ENCODE measurements at places on chromosomes 3 and 15. TPM values are rescaled to one million over a fixed set of nuclear protein-coding genes. Genes with fewer than 3 reads are reported as not detected.

- H3K4me3 ChIP-seq = no peak overlapping the region
- H3K4me1 ChIP-seq = no peaks in the 10 kb centered on the region
- DNase-seq = no peak
- no peak overlapping the region for H3K27ac ChIP-seq
- no peaks in the 10 kb centered on the region for H3K36me3 ChIP-seq
Measured at GRCh38 chr3:157700405-157700804, 197.2 kb upstream of the VEPH1 start.

DNA sequence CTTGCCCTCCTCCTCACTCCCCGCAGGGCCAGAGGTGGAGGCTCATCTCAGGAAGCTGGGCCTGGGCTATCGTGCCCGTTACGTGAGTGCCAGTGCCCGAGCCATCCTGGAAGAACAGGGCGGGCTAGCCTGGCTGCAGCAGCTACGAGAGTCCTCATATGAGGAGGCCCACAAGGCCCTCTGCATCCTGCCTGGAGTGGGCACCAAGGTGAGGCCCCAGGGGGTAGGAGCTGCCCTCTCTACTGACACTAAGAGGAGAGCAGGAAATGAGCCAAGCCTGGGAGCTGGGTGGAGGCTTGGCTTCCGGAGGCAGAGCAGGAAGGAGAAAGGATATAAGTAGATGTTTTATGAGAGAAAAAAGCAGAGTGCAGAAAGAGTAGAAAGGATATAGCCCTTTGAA, 4.9 kb downstream of the OGG1 start:
- peaks cover 43% of the 10 kb centered on the region for H3K4me1 ChIP-seq
- H3K36me3 ChIP-seq = peaks cover 37% of the 10 kb centered on the region
- no peaks in the 10 kb centered on the region for H3K27me3 ChIP-seq
- H3K27ac ChIP-seq = peak overlapping the region; percentile 6
- no peak overlapping the region for H3K4me3 ChIP-seq
- DNase-seq = no peak

DNA sequence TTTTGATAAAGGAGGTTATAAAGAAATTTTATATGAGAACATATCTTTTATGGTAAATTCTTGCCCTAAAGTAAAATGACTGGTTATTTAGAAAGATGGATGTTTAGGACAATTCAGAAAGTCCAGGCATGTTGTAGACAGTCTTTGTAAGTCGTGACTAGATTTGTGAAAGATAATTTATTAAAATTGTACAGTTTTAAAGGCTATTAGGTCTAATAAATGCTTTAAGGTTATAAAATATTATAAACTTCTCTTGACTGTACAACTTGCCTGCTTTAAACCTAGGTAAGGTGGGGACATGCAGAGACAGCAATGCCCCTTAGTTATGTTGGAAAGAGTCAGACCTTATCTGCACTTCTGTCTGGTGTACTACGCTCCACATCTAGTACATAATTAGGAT, 933.5 kb downstream of the SI start:
- DNase-seq = no peak
- H3K4me3 ChIP-seq = no peak overlapping the region
- no peaks in the 10 kb centered on the region for H3K27me3 ChIP-seq
- H3K27ac ChIP-seq = no peak overlapping the region
- no peaks in the 10 kb centered on the region for H3K4me1 ChIP-seq

DNA sequence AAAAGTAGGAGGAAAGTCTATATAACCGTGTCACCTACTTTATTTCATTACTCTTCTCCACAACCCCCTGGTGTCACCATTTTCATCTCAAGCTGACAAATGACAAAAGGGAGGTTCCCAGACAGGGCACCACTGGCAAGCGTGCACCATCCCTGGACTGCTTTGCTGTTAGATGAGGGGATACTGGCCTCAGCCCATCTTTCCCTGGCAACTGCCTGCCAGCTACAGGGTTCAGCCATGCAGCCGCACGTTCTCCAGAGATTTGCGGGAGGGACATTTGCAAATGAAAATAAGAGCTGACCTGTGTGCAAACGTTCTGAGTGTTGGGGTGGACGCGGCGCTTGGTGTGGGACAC, 660 bp downstream of the UROC1 start:
- H3K36me3 ChIP-seq = no peaks in the 10 kb centered on the region
- no peaks in the 10 kb centered on the region for H3K4me1 ChIP-seq
- no peak for DNase-seq
- no peaks in the 10 kb centered on the region for H3K27me3 ChIP-seq
- no peak overlapping the region for H3K27ac ChIP-seq
- no peak overlapping the region for H3K4me3 ChIP-seq

The AQP9 gene
- 0.50 TPM for total RNA-seq

- H3K27ac ChIP-seq = no peak overlapping the region
- no peak overlapping the region for H3K4me3 ChIP-seq
- no peaks in the 10 kb centered on the region for H3K27me3 ChIP-seq
Measured at GRCh38 chr3:186802701-186803100, 3.6 kb downstream of the RFC4 start.

DNA sequence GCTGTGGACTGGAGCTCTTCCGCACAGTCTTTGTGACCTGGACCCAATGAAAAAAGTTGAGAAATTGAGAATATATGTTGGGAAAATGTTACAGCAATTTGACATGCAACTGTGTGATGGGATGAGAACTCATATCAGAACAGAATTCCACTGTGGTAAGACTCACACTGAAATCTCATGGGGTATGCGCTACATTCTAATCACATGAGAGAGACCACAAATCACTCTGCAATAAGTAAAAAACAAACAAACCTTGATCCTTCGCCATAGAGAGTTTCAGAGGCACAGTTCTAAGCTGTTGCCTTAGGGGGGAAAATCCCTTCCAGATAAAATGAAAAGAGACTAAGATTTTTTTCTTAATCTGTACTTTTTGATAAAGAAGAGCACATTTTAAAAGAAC, 37.3 kb downstream of the LMCD1 start:
- no peaks in the 10 kb centered on the region for H3K27me3 ChIP-seq
- DNase-seq = no peak
- no peaks in the 10 kb centered on the region for H3K36me3 ChIP-seq

The SLC9C1 gene
- total RNA-seq = not detected

All from CD4-positive, alpha-beta memory T cell (primary cell).